RWPE2 (cell line): ENCODE measurements at places on chromosomes 13 and 19.

GRCh38 chr19:3868770-3869456 lies at the start of gene ZFR2:
ZFR2 (minus strand) TSS chr19:3869038; CDS start chr19:3869017, 21 bp downstream.
- DNase-seq: no peak

DNA sequence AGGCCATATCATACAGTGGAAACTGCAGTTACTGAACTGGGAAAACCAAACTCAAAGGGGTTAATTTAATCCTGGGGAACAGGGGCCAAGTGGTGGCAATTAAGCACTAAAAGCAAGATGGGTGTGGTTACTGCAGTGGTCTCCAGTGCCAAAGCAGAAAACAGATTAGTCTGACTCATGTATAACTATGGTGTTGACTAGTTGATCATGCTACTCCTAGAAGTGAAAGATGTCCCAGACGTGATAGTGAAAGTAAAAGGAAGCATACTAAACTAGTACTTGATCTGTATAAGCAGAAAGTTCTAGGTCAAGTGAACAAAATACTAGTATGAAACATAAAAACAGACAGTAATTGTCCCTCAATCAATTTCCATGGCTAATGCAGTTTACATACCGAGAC lies 360.0 kb upstream of the SLITRK5 start:
- DNase-seq: no peak

- no peak for DNase-seq
Measured at GRCh38 chr13:22903925-22904324, 276.9 kb upstream of the SGCG start.

- no peak for DNase-seq
Measured at GRCh38 chr13:74052402-74052928, 81.7 kb downstream of the KLF12 start.

DNA sequence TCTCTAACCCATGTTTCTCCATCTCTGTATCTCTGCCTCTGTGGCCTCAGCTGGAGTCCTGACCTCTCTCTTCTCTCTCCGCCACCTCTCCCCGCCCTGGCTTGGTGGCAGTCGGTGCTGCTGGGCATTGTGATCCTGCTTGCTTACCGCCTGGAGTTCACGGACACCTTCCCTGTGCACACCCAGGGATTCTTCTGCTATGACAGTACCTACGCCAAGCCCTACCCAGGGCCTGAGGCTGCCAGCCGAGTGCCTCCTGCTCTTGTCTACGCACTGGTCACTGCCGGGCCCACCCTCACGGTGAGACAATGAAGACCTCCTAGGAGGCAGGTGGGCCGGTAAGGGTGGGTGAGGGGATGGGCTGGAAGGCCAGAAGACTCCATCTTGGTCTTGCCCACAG lies 4.2 kb downstream of the PLPPR2 start:
- DNase-seq: no peak

DNA sequence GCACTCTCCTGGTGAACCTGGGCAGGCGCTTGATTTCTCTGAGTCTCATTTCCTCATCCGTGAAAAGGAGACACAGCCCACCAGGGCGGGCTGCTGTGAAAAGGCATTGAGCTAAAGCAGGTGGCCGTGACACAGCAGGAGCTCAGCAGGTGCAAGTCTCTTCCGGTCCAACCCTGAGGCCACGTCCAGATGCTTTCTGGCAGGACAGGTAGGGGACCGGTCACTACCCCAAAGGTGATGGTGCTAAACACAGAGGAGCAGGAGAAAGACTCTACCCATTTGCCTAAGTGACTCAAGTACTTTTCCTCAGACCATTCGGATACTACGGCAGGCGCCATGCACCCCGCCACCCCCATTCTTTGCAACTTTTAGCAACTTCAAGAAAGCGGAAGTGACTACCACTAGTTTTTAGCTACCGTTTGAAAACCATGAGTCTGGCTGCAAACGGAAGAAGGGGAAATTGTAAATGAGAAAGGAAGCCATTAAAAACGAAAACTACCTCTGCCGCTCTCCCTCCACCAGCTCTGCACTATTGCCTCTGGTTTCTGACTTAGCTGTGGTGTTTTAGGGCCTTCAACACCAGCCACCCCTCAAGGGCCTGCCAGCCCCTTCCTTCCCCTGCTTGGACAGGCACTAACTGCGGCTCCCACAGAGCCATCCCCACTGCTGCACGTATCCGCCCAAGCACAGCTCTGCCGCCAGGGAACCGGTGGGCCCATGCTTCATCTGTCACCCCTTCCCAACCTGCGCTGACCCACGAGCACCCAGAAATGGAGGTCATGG lies 4.8 kb downstream of the PPP6R1 start:
- DNase-seq: no peak

DNA sequence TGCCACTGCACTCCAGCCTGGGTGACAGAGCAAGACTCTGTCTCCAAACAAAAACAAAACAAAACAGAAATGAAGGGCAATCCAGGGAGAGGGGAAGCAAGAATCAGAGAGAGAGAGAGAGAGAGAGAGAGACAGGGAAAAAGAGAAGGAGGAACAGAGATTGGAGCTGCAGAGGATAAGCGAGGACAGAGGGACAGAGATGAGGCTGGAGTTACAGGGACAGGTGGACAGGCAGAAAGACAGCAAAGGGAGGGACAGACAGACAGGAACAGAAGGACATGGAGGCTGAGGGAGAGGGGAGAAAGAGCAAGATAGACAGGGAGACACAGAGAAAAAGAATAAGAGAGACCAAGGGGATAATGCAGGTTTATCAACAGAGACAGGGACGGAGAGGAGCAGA lies 1.3 kb upstream of the CRX start:
- no peak for DNase-seq

DNA sequence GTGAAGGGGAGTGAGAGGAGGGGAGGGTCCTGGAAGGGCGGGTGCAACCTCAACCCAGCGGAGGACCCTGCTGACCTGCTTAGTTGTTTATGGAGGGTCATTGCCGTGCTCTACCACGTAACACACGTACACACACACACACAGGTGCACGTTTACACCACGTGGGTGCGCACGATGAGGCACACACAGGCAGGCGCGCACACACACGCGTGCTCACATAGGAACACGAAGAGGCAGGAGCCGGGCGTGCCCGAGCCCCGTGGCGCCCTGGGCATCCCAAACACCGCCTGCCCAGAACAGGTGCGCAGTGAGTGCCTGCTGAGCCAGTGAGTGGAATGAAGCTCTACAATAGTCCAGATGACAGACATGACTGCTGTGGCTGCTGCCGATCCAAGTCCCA lies 11.2 kb upstream of the MADCAM1 start:
- no peak for DNase-seq

DNA sequence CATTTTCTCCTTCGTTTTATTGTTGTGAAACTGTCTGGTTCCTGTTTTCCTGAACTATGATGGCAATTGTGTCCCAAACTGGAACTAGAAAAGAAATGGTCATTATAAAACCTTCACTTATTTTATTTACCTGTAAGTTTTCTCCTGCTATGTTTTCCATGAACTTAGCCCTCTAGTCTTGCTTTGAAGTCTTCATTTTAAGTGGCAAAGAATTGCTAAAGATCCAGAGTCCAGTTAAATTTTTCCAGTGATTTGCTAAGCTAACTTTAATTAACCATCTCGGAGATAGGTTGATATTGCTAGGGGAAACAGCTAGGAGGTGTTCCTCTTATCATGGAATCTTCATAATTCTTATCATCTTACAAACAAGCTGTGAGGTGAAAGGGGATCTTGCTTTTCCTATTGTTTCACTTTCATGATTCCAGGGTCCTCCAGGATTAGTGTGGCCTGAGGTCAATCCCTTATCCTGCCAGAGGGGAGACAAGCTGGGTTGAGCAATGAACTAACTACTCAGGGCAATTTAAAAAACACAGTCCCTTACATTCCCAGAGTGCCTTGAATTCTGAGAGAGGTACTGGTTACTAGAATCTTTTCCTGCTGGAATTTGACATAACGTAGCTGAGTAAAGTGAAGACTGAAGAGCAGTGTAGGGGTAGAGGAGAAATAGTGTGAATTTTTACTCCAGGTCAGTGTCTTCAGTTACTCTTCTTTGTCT lies 112.5 kb downstream of the ESD start:
- no peak for DNase-seq

- no peak for DNase-seq
Measured at GRCh38 chr13:23160638-23161480, 19.9 kb upstream of the SGCG start.

DNA sequence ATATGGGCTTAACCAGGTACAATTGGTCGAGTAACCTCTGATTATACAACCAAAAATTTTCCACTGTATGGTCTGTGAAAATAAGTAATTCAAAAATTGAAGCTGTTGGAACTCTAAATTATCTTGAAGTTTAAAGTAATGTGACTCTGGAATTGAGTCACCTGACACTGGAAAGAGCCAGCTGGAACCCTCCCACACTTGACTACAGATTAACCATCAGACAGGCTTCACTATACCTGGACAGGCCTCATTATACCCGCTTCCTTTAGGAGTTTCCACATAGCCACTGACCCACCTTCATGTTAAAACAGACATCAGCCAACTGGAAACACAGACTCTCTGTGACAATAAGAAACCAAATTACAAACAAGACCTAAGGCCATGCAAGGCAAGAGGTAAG lies 1.3 kb downstream of the ZNF433 start:
- no peak for DNase-seq

GRCh38 chr19:30784850-30785457 lies 412.8 kb downstream of the ZNF536 start:
- no peak for DNase-seq

GRCh38 chr19:47232422-47233211 lies 1.6 kb upstream of the BBC3 start:
- no peak for DNase-seq

GRCh38 chr19:8367327-8368001 lies 3.5 kb downstream of the ANGPTL4 start:
- peak; percentile 97 for DNase-seq

DNA sequence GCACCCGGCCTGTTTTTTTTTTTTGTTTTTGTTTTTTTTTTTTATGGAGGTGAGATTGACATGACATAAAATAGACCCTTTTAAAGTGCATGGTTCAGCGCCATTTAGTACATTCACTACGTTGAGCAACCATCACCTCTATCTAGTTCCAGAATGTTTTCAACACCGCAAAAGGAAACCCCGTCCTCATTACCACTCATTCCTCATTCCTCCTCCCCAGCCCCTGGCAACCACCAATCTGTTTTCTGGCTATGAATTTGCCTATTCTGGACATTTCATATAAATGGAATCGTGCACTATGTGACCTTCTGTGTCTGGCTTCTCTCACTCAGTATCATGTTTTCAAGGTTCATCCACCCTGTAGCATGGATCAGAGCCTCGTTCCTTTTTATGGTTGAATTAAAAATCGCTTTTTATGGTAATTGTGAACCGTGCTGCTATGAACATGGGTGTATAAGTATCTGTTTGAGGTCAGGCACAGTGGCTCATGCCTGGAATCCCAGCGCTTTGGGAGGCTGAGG lies 9.9 kb upstream of the ADGRE5 start:
- DNase-seq: no peak

GRCh38 chr19:7267792-7268704 lies 26.2 kb downstream of the INSR start:
- DNase-seq: no peak
